ENCODE measurements at places on chromosomes 4 and X. TPM values are rescaled to one million over a fixed set of nuclear protein-coding genes. Genes with fewer than 3 reads are reported as not detected.

DNA sequence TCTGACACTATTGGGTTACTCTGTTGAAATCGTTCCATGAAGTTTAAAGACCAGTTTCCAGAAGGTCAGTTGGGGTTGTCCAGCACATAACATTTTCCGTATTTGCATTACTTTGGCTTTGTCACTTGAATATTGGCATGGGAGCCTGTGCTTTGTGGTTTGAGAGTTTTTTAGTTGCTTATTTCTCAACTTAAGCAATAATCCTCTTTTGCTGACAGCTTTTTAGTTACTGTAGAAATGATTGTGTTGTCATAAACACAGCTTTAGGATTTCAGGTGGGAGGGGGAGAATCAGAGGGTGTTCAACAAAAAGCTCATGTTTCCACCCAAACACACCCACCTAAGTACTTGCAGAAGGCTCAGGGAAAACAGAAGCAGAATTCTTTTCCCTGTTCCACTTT lies 210.7 kb upstream of the TLL1 start:
- DNase-seq: no peak

DNA sequence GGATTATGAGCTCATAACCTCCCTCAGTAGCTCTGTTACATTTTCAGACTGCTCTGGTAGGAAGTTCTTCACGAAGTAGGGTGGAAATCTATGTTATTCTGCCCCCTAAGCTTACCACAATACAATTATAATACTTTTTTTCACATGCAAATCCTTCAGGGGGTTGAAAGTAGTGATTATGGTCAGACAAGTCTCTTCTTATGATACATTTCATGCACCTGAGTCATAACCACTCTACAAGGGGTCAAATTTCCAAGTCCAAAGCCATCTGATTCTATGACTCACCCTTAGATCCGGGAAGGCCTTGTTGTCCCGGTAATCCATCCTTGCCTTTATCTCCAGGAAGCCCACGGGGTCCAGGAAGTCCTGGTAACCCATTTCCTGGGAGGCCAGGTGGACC lies 95.2 kb downstream of the ATG4A start:
- DNase-seq: no peak

- no peak for DNase-seq
Measured at GRCh38 chrX:133373386-133374079, 41.8 kb downstream of the GPC4 start.

- no peak for DNase-seq
Measured at GRCh38 chr4:128267745-128268144, 19.9 kb downstream of the PGRMC2 start.

DNA sequence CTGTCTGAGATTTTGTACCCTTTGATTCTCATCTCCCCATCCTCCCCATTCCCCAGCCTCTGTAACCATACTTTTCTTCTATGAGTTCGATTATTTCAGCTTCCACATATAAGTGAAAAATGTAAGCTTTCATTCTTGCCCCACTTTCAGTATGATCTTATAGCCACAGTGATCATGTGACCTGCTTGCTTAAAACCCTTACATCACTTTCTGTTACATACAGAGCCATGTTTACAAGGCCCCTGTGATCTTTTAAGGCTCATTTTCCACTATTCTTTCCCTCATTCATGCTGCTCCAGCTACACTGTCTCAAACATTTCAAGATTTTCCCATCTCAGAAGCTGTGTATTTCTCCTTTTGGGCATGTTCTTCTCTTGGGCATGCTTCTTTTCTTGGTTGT lies 147.7 kb downstream of the DCK start:
- DNase-seq: no peak

- DNase-seq: no peak
Measured at GRCh38 chrX:1105671-1106419, 106.6 kb downstream of the CRLF2 start.

- no peak for DNase-seq
Measured at GRCh38 chr4:26308568-26308967, 12.2 kb upstream of the RBPJ start.

GRCh38 chr4:142112451-142112850 lies 476.1 kb downstream of the IL15 start:
- no peak for DNase-seq

Gene BEX1
- 60.3 TPM for polyA plus RNA-seq

Gene RBM47
- 86.9 TPM for polyA plus RNA-seq

Gene LPAR4
- polyA plus RNA-seq: 18.4 TPM

Gene RHOXF2
- polyA plus RNA-seq: 0.12 TPM

Gene IL9R
- 0.20 TPM for polyA plus RNA-seq

Gene MMRN1
- 2.1 TPM for polyA plus RNA-seq

Data from left kidney (tissue), 8 donors.